T-helper 22 cell (primary cell): ENCODE measurements at places on chromosomes 13 and 19.

GRCh38 chr19:11699931-11700794 is 38.6 kb downstream of the ZNF823 start:
- DNase-seq: no peak

- no peak for DNase-seq
Observed at GRCh38 chr19:9308091-9308770, 1.4 kb downstream of the ZNF699 start.

GRCh38 chr19:16649734-16650133 is 10.2 kb downstream of the SMIM7 start:
- DNase-seq: no peak

DNA sequence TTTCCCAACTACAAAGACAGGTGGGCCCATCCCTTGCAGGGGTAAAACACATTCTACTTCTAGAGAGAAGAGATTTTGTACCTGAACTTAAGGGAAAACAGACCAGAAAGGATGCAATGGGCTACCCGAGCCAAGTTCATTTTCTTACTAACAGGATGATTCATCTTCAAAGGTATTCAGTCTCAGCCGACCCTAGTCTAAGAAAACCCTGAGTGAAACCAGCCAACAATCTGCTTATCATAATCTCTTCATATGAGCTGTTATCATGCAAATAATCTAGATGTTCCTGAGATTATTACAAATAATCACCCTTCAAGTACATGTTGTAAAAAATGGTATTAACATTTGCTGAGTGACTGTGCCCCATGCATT is 15.6 kb downstream of the PABPC3 start:
- DNase-seq: no peak

GRCh38 chr13:71877256-71877653 is 10.3 kb upstream of the DACH1 start:
- DNase-seq: no peak

DNA sequence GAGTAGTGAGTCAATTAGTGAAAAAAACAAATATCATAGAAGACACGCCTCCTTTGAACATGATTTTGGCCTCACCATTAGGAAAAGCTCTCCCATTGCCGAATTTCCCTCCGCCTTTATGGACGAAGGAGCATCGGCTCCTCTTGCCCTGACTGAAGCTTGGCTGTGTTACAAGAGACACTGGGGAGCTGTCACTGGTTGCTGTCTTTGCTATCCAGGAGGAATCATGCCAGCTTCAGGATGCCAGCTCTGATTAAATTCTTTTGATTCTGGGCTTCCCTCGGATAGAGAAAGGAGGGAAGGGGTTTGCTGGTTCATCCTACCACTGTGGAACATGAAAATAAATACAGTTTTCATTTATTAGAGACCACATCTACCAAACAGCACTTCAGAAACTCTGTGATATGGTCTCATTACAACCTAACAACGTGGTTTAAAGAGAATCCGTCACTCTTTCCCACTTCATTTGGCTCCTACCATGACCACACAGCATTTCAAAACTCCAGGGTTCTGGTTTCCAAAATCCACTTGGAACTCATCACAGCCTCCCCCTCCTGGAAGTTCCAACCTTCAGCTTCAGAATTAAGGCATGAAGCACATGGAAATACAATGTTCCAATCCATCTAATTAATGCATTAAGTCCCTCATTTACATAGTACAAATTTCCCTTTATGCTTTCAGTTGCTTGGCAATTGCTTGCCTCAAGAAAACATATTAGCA is 446.0 kb downstream of the EFNB2 start:
- no peak for DNase-seq

GRCh38 chr13:99982731-99983498 is 1.3 kb downstream of the ZIC2 start:
- DNase-seq: no peak

- DNase-seq: no peak
Observed at GRCh38 chr19:31668921-31669320, 319.7 kb upstream of the TSHZ3 start.

- peak; percentile 50 for DNase-seq
Observed at GRCh38 chr19:49672131-49672919, 4.7 kb upstream of the PRMT1 start.

GRCh38 chr19:35729021-35729420 is 11.2 kb downstream of the KMT2B start:
- no peak for DNase-seq

- no peak for DNase-seq
Observed at GRCh38 chr13:96527497-96527896, 437.6 kb downstream of the HS6ST3 start.

GRCh38 chr19:3949997-3950859 is 17.4 kb downstream of the NMRK2 start:
- DNase-seq: no peak

GRCh38 chr13:74132152-74132775 is 1.9 kb downstream of the KLF12 start:
- DNase-seq: peak; percentile 39

DNA sequence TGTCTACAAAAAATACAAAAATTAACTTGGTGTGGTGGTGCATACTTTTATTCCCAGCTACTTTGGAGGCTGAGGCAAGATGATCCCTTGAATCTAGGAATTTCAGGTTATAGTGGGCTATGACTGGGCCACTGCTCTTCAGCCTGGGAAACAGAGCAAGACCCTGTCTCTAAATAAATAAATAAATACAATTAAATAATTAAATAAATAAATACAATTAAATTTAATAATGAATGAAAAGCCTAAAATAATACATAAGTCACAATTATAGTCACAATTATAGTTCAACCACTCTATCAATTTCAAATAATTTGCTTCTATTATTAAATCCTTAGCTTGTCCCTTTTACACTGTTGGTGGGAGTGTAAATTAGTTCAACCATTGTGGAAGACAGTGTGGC is 146.4 kb upstream of the RFC3 start:
- DNase-seq: no peak

GRCh38 chr13:107209824-107210722 is 642.1 kb upstream of the ARGLU1 start:
- no peak for DNase-seq

GRCh38 chr19:33770107-33770506 is 26.6 kb upstream of the KCTD15 start:
- no peak for DNase-seq

GRCh38 chr19:41804336-41804735 is 7.9 kb downstream of the CEACAM3 start:
- DNase-seq: no peak

- no peak for DNase-seq
Observed at GRCh38 chr19:6976197-6976596, 45.0 kb downstream of the MBD3L2B start.

- DNase-seq: no peak
Observed at GRCh38 chr19:15461694-15462093, 2.6 kb downstream of the RASAL3 start.

DNA sequence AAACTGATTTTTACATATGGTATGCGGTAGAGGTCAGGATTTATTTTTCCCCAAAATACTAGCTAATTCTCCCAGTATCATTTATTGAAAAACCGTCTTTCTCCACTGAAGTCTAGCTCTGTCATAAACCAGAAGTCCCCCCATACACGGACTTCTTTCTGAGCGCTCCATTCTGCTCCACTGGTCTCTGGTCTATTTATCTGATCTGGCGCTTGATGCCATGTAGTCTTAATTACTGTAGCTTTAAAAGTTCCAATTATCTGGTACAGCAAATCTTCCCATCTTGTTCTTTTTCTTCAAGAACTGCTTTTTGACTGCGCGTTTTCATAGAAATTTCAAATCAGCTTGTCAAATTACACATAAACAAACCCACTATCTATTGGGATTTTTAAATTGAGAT is 13.7 kb downstream of the DCUN1D2 start:
- no peak for DNase-seq

DNA sequence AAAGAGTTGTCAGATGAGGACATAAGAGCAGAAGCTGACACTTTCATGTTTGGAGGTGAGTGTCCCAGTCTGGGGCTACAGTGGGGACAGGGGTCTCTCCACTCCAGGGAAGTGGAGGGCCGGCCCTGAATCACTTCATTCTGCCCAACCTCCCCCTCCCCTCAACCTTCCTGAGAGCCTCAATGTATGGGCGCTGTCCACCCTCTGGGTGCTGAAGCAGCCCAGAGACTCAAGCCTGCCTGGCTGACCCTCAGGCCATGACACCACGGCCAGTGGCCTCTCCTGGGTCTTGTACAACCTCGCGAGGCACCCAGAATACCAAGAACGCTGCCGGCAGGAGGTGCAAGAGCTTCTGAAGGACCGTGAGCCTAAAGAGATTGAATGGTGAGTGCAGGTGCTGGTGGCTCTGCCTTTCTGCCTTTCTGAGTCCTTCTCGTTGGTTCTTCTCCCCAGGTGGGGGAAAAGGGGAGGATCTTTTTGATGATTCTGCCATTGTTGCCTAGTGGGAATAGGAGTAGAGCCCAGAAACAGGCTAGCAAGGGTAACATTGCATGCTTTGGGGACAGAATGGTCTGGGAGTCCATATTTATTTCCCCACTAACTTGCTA is 8.8 kb downstream of the CYP4F8 start:
- DNase-seq: no peak

GRCh38 chr13:63492604-63493003 is 2077.0 kb upstream of the PCDH20 start:
- DNase-seq: no peak

DNA sequence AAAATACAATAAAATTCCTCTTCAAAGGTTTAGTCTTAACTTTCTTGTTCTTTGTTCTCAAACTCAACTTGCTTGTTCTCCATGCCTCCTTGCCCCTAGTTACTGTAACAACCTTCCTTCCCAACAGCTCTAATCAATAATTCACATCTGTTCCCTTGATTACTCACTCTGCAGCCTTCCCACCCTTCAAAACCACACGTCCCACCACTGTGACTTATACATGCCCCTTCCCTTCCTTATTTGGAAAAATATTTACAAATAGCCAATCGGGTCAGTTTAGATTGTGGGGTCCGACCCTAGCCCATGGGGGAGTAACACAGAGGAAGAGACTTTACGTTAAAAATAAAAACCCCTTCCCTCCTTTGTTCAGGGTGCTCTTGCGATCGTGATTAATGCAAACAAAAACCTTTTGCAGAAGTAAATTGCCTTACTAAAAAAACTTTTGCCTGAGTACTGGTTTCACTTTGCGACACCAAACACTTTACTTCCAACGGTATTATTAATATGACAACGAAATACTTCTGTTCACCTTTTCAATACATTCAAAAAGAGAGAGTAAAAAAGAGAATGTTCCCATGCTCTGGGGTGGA is 512 bp upstream of the ZNF93 start:
- DNase-seq: peak; percentile 4

GRCh38 chr13:30759748-30760147 is 24.4 kb downstream of the ALOX5AP start:
- no peak for DNase-seq

- no peak for DNase-seq
Observed at GRCh38 chr19:30584090-30584489, 211.9 kb downstream of the ZNF536 start.

- no peak for DNase-seq
Observed at GRCh38 chr13:26011208-26011573, 40.6 kb downstream of the SHISA2 start.

- no peak for DNase-seq
Observed at GRCh38 chr13:110511509-110512181, 49.9 kb downstream of the RAB20 start.

- no peak for DNase-seq
Observed at GRCh38 chr19:15137777-15138176, 30.6 kb downstream of the SYDE1 start.

GRCh38 chr19:8302357-8302691 is 5.8 kb downstream of the CD320 start:
- no peak for DNase-seq

GRCh38 chr19:42480335-42481095 is 37.8 kb upstream of the CXCL17 start:
- DNase-seq: no peak

- DNase-seq: no peak
Observed at GRCh38 chr13:79749984-79750551, 269.1 kb downstream of the NDFIP2 start.

- no peak for DNase-seq
Observed at GRCh38 chr19:31995546-31995945, 349.9 kb upstream of the ZNF507 start.

- no peak for DNase-seq
Observed at GRCh38 chr13:106090001-106090400, 445.5 kb downstream of the EFNB2 start.

GRCh38 chr19:1154731-1155351 is 19.2 kb downstream of the SBNO2 start:
- no peak for DNase-seq

DNA sequence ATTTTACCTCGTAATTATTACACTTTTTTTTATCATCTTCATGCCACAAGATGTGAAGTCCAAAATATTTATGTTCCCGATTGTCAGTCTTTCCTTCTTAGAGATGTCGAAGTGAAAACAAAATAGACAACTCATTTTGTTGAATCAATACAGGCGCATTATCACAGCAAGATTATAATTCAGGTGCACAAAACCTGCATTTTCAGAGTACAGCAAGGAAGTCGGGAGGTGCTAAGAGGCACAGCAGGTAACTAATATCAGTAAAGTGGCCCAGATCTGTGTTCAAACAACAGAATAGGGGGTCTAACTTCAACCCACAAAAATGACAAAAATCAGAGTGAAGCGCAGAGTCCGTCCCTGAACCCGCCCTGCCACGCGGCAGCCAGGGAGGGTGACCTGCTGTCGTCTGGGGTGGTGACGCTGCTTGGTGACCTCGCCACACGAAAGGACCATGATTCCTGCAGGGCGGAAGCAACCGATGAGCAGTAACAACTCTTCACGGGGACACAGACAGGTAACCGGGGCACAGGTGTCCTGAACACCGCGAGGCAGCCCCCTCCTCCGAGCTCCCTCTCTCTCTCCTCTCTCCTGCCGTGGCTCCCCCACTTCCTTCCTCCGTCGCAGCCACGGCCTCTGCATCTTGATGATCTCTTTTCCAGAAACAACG is 50.9 kb upstream of the SPACA7 start:
- DNase-seq: no peak

DNA sequence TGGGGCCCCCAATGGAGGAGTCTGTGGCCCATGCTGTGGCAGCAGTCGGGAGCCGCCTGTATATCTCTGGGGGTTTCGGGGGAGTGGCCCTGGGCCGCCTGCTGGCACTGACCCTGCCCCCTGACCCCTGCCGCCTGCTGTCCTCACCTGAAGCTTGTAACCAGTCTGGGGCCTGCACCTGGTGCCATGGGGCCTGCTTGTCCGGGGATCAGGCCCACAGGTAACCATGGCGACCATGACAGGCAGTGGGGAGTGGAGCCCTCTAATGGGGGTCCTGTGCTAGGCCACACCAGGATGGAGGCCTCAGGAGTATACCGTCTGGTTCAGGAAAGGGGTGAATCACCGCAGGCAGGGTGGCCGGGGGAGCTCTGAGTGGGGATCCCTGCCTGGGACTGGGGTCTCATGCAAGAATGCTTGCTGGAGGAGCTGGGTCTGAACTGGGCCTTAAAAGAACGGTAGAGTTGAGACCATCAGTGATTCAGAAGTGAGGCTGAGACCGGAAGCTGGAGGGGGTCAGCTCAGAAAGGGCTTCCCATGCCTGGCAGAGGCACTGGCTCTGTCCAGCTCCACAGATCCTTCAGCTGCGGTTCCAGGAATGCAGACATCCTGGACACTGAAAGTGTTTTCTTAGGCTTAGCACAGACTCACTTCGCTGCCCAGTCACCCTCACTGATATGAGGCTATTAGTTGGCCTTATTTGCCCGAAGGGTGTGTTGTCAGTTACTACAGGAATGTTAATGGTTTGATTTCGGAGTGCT is 29.1 kb downstream of the CNFN start:
- DNase-seq: no peak

GRCh38 chr13:100409132-100409531 is 179.5 kb downstream of the GGACT start:
- DNase-seq: no peak
